ENCODE measurements at places on chromosomes 7 and 10.

DNA sequence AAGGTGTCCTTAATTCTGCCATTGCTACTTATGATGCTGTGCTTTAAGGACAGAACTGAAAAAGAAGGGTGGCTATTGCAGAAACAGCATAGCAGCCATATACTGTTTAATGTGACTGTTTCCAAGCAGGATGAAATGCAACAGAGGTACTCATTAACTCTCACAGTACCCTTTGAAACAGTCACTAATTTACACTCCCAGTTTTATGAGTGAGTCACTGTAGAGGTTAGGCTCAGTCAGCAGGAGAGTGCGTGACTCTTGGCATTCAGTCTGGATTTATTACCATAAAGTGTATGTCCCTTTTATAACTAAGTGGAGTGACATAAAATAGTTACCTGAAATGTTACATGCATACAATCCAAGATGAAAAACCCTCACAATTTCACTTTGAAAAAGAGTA is 27.7 kb downstream of the ALDH18A1 start:
- peak; percentile 59 for DNase-seq

- no peak for DNase-seq
Observed at GRCh38 chr7:41861642-41862041, 158.8 kb upstream of the INHBA start.

- DNase-seq, result peak; percentile 12
Observed at GRCh38 chr7:97971120-97971989, 18.6 kb downstream of the OCM2 start.

- DNase-seq, result peak; percentile 38
Observed at GRCh38 chr7:38656968-38657367, 25.8 kb upstream of the AMPH start.

- DNase-seq, result peak; percentile 91
Observed at GRCh38 chr10:36725581-36726520, 399.5 kb upstream of the ANKRD30A start.

DNA sequence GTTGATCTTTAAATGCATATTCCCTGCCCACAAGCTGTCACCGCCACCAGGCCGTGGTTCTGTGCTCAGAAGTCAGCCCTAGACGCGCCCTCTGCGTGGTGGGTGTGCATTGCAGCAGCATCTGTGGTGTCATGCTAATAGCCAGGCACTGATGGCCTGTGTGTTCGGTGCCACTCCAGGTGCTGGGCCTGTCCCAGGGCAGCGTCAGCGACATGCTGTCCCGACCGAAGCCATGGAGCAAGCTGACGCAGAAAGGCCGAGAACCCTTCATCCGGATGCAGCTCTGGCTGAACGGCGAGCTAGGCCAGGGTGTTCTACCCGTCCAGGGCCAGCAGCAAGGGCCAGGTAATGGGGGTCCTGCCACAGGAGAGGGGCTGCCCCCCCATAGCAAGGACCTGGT is 82.5 kb upstream of the SH2B2 start:
- DNase-seq, result no peak

GRCh38 chr10:103599211-103599610 is 105.7 kb downstream of the NEURL1 start:
- no peak for DNase-seq

- peak; percentile 49 for DNase-seq
Observed at GRCh38 chr10:100482181-100482833, 19.5 kb downstream of the WNT8B start.

DNA sequence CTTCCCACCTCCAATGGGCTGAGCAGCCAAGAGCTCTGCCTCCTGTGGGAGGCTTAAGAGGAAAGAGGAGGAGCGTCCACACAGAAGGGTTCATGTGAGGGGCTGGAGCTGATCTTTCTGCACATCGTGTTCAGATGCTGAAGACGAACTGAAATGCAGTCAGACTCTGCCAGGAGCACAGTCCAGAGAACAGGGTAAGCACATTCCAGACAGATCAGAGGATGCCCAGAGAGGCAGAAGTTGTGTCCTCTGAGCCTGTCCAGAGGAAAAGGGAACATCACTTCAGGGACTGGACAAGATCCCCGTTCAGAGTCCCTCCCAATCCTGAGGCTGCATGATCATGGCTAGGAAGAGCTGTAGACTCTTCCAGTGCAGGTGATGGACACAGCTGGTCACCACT is 72.9 kb downstream of the ITIH5 start:
- no peak for DNase-seq

GRCh38 chr7:13049946-13050345 is 362.5 kb downstream of the ARL4A start:
- no peak for DNase-seq

- no peak for DNase-seq
Observed at GRCh38 chr10:95328013-95328412, 37.2 kb upstream of the PDLIM1 start.

DNA sequence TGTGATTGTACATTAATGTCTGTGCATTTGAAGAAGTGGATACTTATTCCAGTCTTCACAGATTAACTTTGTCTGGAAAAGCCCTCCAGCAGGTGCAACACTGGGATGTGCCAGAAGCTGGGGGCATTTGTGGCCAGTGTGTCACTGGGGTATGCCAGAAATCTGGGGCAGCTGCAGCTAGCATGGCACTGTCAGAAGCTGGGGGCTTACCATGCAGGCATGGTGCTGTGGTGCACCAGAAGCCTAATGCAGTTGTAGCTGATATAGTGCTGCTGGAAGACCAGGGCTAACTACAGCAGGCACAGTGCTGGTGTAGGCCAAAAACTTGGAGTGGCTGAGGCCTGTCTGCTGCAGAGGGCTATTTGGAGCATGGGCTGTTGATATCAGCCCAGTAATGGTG is 270.1 kb downstream of the STK31 start:
- no peak for DNase-seq

GRCh38 chr10:52780391-52781155 is 8.0 kb upstream of the MBL2 start:
- no peak for DNase-seq

- no peak for DNase-seq
Observed at GRCh38 chr10:125721035-125721434, 1.5 kb downstream of the EDRF1 start.

DNA sequence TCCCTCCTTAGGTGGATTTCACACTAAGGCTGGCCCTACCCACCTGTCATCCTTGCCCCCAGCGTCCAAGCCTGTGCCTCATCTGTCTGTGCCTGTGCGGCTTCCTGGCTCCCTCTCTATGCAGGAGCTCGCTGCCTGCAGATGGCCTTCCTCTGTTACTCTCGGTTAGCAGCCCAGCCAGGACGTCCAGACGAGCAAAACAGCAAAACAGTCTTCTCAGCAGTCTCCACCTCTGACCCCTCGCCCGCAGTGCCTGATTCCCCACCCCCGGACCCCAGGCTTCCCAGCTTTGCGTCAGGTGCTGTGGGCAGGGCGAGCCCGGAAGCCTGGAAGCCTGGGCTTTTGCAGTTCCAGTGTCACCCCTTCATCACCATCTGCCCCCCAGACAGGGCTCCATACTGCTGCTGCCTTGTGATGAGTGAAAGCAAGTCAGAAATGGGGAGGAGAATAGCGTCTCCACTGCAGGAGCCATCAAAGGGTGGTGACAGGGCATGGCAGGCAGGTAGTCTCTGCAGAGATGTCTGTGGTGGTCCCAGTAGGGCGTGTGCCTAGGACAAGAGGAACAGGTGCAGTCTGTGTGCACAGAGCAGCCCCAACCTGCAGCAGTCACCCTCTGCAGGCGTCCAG is 88.5 kb downstream of the ADCY1 start:
- no peak for DNase-seq

DNA sequence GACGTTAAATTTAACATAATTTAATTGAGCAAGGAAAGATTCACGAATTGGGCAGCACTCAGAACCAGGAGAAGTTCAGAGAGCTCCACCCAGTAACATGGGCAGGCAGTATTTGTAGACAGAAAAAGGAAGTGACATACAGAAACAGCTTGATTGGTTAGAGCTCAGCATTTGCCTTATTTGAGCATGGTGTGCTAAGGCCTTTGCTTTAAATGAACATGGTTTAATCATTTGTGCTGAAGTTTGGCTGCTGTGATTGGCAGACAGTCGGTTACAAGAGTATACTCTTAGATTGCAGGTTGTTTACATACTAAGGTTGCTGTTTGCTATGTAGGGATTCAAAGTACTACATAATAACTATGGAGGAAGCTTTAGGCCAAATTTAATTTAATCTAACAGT is 199.2 kb downstream of the MALRD1 start:
- no peak for DNase-seq

- no peak for DNase-seq
Observed at GRCh38 chr7:44223362-44224079, 22.7 kb downstream of the YKT6 start.

- peak; percentile 84 for DNase-seq
Observed at GRCh38 chr10:58237014-58237834, 30.5 kb downstream of the IPMK start.

GRCh38 chr10:59580026-59580863 is 129.4 kb downstream of the SLC16A9 start:
- DNase-seq, result peak; percentile 50

DNA sequence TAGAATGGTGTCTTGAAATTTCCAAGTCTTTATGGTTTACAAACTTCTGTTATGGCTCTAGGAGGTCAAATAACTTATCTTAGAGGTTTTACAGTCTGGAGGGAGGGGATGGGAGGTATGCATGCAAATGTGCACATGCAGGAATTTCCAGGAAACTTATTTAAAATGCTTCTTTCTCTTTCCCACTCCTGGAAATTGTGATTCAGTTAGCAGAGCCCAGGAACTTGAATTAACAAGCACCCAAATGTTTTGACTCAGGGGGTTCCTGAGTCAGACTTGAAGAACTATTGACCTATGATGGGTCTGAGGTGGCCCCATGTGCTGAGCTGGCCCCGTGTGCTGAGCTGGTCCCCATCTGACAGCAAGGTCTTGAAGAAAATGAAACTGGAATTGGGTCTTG is 669.4 kb downstream of the INHBA start:
- DNase-seq, result peak; percentile 66

DNA sequence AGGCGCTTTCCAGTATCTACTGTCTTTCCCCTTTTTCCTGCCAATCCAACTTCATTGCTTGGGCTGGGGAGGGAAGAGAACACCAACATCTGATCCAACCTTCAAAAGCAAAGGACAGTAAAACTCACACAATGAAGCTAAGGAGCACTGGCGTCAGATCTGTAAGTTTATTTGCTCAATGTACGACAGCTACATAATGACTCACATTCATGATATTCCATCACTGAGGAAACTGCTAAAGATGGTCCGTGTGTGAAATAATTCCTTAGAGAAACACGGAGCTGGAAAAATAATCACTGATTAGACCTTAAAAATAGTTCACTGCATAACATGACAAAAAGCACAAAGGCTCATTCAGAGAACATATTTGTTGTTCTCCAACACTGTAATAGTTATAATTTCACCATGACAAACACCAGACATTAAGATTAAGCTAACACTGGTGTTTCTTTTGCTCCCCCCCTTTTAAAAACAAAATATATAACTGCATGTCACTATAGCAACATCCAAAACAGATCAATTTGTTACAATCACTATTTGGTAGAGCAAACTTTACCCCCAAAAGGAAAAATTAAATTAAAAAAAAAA is 24.3 kb downstream of the HSPB1 start:
- DNase-seq, result peak; percentile 28

DNA sequence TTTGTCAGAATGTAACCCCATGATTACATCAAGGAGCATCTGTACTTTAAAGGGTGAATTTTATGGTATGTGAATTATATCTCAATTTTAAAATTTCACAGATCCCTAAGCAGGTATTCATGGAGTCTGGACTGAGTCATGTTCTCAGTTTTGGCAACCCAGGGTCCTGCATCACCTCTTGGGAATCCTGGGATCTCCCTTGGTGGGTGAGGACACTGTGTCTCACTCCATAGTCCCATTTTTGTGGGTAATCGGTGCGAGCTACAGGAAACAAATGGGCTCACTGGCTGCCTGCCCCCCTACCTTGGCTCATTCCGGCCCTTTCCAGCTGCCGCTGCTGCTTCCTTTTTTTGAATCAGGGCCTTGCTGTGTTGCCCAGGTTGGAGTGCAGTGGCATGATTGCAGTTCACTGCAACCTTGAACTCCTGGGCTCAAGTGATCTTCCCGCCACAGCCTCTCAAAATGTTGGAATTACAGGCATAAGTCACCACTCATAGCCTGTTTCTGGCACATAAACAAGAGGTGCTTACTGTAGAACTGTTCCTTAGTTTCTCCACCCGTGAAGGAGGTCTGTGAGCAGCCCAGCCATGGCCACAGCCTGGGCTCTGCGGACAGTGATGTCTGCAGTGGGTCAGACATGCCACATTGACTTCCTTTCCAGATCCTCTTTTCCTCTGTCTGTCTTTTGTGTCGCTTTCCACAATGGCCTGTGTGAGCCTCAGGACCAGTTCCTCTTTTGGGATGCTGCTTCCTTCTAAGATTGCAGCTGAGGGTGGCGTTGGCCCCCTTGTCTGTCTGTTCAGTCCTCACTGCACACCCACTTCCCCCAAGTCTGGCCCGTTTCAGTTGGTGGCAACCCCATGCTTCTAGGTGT is 14.5 kb downstream of the PALD1 start:
- peak; percentile 12 for DNase-seq

- peak; percentile 82 for DNase-seq
Observed at GRCh38 chr7:33745934-33746333, 159.4 kb upstream of the BMPER start.

DNA sequence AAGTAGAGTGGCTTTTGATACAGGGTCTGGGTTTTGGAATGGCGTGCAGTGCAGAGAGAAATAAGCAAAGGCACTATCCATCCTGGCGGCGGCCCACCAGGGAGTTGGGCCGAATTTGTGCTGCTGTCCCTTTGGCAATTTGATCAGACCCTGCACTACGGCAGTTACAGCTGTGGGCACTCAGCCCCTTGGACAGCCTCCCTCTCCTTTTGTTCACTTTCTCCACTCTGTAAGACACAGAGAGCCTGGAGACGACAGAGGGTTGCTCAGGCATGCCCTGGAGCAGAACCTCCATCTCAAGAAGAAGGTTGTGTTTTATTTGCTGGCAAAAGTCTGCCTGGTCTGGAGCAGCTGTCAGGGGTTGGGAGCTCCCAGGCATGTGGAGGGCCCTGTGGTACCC is 55.8 kb downstream of the LHPP start:
- no peak for DNase-seq

GRCh38 chr7:142868188-142868985 is 13.5 kb downstream of the EPHB6 start:
- DNase-seq, result no peak

GRCh38 chr7:50685135-50686065 is 97.3 kb downstream of the GRB10 start:
- peak; percentile 36 for DNase-seq

DNA sequence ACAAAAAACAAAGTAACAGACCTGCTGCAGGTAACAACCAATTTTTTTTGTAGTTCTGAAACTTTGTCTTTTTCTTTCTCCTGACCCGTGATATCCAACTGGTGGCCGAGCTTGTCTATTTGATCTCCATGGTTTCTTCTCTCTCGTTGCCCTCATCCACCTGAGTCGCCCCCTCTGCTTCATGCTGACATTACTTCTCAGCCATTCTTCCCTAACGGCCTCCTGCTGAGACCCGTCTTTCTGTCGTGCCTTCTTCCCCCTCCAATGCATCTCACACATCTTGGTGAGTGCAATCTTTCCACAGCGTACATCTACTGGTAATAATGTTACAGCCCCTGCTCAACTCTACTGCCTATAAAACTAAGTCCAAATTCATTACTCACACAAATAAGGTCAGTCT is 352.9 kb downstream of the RNLS start:
- no peak for DNase-seq
